ENCODE measurements at places on chromosomes 6 and 20. TPM values are rescaled to one million over a fixed set of nuclear protein-coding genes. Genes with fewer than 3 reads are reported as not detected.

GRCh38 chr6:14354919-14355572 lies 237.5 kb downstream of the CD83 start:
- DNase-seq: no peak

The UST gene
- 6.1 TPM for total RNA-seq

- no peak for DNase-seq
Observed at GRCh38 chr20:63976980-63977738, 2.3 kb downstream of the SAMD10 start.

DNA sequence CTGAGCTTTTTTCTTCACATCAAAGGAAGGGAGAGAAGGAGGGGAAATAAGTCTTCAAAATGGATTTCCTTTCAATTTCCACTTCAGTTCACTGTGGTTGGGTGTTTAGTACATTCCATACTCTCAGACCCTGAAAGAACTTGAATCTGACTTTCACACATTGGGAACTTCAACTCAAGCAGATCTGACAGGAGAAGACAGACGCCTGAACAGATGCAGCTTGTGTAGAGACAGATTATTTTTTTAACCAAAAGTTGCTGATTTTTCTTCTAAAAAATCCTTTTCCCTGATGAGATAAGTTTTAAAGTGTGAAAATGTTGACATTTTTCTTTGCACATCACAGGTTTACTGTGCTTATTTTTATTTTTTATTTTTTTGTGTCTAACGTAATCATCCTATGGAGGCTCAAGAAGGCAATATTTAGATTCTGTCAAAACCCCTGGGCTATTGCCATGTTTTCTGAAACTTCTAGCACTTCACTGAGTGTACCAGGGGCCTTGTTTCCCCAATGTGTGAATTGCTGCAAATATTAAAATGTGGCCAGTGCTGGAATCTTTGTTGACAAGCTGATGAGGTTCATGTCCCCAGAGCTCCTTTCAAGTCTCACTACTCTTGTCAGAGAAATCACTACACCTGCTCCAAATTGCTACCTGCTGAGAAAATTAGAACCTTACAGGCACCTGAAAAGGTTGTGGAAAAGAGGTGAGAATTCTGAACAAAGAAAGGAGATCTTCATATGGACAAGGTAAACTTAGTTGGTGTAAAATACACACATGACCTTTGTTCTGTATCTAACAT lies 214.8 kb upstream of the BTBD3 start:
- DNase-seq: no peak

The LEMD2 gene
- total RNA-seq: 43.9 TPM

GRCh38 chr6:131762984-131763383 lies 44.8 kb upstream of the ENPP1 start:
- no peak for DNase-seq

The SLC22A3 gene
- total RNA-seq: 0.07 TPM

The LST1 gene
- total RNA-seq: 0.69 TPM

GRCh38 chr20:46572153-46572552 lies 21.7 kb upstream of the OCSTAMP start:
- DNase-seq: no peak

GRCh38 chr6:29994826-29995225 lies 52.5 kb downstream of the HLA-A start:
- DNase-seq: no peak

- DNase-seq: no peak
Observed at GRCh38 chr6:11738661-11739375, 39.8 kb downstream of the ADTRP start.

- peak; percentile 62 for DNase-seq
Observed at GRCh38 chr6:120774275-120774674, 560.0 kb downstream of the TBC1D32 start.

The WTAP gene
- total RNA-seq: 88.6 TPM

DNA sequence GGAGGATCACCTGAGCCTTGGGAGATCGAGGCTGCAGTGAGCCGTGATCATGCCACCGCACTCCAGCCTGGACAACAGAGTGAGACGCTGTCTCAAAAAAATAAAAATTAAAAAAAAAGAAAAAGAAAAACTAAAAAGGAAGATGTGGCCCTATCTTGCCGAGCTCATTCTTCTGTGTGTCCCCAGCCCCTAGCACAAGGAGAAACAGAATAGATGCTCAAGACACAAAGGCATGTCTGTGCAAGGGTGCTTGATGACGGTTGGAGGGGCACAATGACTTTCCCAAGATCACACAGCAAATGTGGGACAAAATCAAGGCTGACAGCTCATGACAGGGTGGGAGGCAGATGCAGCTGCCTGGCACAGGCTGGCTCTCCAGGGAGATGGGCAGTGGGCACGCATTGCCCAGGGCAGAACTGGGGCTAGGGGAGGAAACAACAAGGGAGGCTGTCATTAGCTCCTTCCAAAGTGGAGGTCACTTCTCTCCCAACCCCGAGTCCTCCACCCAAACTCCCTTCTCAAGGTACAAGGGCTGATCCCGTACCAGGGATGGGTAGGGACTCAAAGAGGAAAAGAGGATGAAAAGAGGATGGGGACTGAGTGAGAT lies 775 bp upstream of the NRSN2 start:
- no peak for DNase-seq

- no peak for DNase-seq
Observed at GRCh38 chr6:97207383-97207782, 75.6 kb downstream of the MMS22L start.

DNA sequence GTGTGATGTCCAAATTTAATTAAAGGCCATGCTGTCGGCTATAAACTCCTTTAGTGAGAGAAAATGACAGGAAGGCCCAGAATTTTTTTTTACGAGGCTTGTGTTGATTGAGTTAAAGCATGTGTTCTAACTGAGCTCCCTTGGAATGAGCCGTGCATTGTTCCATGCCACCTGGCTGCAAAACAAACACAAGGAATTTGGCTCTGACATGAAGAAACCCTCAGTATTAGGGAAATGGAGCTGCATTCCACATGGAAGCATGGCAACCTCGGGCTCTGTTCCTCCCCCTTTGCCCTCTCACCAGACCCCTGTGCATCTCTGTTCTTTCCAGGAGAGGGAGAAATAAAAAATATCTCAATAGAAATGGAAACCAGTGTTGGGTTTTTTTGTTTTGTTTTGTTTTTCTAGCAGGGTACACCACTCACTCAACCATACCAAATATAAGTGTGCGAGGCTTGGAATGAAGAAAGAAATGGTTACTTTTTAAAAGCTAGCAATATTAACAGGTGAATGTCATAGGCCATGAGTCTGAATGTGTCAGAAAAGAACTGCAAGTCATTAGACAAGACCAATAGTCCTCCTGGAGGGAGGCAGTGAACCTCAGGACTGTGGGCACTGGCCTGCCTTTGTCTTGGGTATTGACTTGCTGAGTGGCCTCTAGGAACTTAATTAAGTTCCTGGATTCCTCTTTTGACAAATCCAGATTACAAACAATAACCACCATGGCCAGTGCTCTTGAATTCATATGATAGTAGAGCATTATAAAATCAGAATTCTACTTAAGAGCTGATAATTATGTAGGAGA lies 935.1 kb downstream of the KIF16B start:
- no peak for DNase-seq

DNA sequence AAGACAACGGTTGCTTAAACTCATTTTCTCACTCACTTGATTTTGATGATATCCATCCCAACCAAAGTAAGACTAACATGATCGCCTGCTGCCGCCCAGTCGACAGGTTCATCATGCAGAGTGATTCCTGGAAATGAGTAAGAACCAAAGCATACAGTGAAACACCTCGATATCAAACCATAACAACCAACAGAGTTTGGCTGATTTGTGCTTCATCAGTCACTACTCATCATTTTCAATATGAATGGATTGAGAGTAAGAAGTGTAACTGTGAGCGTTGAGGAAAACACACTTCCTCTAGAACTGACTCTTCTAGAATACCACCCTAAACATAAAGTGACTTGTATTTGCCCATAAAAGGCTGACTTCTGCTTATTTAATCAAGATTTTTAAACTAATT lies 29.2 kb upstream of the ALDH8A1 start:
- DNase-seq: no peak

GRCh38 chr6:111841822-111842221 lies 31.4 kb downstream of the FYN start:
- DNase-seq: no peak

DNA sequence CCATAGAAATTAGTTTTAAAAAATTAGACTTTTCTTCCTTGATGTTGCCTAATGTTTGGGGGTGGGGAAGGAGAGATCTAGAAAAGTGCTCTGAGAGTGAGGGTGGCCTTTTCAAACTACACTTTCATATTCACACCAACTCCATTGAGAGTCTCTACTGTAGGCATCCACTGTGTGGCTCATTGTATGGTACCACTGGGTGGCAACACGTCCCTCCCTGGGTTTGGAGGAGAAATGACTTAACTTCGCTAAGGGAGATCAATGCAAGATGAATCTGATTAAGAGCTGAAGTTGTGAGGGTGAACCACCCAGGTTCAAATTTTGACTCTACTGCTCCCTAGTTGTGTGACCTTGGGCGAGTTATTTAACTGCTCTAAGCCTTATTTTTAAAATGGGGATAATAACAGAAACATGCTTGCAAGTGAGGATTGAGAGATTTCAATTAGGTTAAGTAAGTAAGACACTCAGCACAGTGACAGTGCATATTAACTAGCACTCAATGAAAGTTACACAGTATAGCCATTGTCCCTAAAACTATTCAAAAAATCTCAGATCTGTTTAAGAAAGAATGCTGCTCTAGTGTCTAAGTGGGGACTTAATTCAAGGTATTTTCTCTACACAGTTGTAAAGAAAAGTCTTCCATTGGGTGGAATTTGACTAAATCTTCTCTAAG lies 193.5 kb upstream of the CNR1 start:
- DNase-seq: no peak

- no peak for DNase-seq
Observed at GRCh38 chr6:57195457-57195856, 23.3 kb downstream of the BAG2 start.

DNA sequence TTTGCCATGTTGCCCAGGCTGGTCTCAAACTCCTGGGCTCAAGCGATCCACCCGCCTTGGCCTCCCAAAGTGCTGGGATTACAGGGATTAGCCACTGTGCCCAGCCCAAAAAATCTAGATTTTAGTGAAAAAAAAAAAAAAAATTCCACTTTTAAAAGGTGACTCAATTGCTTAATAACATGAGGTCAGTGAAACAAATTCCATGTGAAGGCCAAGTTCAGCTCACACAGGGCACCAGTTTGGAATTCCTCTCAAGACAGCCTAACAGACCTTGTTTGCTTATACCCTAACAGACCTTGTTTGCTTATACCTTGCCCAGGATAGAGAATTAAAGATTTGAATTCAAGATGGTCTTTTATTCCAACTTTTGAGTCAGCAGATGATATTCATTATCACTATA lies 5.1 kb downstream of the RRBP1 start:
- no peak for DNase-seq

The CEP57L1 gene
- total RNA-seq: 20.7 TPM

DNA sequence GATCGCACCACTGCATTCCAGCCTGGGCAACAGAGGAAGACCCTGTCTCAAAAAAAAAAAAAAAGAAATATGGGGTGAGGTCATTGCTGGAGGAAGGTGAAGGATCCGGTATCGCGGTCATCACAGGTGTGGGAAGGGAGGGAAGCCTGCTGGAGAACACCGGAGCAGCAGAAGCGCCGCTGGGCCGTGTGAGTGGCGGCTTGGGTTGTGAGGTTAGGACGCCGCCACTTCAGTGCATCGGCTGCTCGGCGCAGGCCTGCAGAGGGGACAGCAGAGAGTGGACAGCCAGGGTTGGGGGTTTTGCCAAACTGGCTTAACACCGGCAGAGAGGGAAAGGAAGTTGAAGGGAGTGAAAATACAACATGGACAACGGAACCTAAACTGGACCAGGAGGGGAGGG lies 5.4 kb downstream of the TLDC2 start:
- DNase-seq: no peak

DNA sequence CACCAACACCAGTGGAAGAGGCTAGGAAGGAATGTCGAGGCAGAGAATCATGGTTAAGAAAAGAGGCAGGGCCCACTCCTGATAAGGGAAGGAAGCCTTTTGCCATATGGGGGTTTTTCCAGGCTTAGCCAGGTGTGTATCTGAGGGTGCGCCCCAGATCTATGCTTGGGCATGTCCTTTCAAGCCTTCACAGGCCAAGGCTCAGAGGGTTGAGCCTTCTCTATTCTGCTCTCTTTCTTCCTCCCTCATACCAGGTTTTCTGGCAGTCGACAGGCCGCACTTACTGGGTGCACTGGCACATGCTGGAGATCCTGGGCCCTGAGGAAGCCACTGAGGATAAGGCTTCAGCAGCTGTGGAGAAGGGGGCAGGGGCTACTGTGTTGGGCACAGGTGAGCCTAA lies 4.7 kb downstream of the CUL9 start:
- no peak for DNase-seq

DNA sequence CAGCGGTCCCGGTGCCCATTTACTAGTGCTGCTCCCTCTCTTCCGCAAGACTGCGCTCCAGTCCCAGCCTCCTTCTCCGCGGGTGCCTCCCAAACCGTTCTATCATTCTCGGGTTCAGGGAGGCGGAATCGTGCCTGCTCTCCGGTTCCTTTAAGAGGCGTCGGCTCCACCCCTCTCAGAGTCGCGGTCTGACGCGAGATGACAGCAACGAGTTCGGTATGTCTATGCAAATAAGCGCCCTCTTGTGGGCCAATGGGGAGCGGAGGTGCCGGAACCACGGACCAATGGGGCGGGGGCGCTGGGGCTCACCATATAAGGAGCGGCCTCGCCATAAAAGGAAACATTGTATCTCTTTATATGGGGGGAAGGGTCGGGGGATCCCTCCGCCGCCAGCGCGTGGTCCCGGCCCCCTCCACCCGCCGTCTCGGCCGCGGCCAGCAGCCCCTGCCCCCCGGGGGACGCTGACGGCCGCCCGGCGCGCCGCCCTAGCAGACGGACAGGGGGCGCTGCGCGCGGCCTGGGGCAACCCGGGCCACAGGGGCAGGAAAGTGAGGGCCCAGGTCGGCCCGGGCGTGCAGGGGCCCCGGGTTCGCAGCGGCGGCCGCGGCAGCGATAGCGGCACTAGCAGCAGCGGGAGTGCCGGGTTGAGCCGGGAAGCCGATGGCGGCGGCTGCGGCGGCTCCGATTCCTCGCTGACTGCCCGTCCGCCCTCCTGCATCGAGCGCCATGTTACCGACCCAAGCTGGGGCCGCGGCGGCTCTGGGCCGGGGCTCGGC lies at the start of gene SRF:
Gene SRF (plus strand): TSS at position 339 of the 776 bp plus-strand sequence. CDS start 388 bp downstream, at position 727.
- DNase-seq: peak; percentile 98

GRCh38 chr20:37267667-37268313 lies 6.2 kb upstream of the GHRH start:
- no peak for DNase-seq

GRCh38 chr6:26158581-26159356 lies 71.5 kb downstream of the HFE start:
- no peak for DNase-seq

DNA sequence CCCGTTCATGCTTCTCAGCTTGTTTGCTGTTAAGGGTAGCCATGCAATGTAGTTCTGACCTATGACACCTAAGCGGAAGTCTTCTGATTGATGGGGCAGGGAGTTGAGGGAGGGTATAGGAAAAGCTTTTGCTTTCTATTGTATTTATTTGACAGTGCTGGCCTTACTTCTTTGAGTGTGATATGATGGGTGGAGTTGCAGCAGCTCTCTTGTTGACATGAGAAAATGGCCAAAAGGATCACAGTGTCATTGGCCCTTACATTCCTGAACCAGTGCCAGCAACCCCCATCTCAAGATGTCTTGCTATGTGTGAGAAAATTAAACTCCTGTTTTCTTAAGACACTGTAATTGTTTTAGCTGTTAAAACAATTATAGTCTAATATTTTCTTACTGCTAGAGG lies 117.5 kb downstream of the SAMD5 start:
- DNase-seq: no peak

GRCh38 chr6:27267857-27268434 lies 20.4 kb downstream of the PRSS16 start:
- no peak for DNase-seq

The SLC22A7 gene
- not detected for total RNA-seq
